T-helper 17 cell (primary cell): ENCODE measurements at places on chromosomes 2 and 18.

GRCh38 chr2:166042768-166043390 lies 84.9 kb downstream of the SCN1A start:
- H3K36me3 ChIP-seq = no peaks in the 10 kb centered on the region
- no peak overlapping the region for H3K4me3 ChIP-seq
- H3K27ac ChIP-seq = no peak overlapping the region
- peaks cover 18% of the 10 kb centered on the region for H3K27me3 ChIP-seq
- no peak for DNase-seq

DNA sequence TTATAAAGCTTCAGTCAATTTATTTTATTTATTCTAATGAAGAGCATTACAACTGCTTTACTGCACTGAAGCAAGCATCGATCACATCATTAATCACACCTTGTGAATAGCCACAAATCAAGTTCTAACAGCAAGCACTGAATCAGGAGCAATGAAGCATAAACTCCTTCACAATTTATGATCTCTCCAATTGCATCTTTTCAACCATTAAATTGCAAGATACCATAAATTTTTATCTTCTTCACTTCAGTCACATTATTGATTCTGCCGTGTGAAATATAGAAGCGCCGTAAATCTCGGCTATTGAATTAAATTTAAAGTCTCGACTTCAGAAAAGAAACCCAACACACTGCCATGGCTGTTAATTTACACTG lies 298.7 kb downstream of the CDCA7 start:
- H3K27me3 ChIP-seq = peaks cover 33% of the 10 kb centered on the region
- no peak overlapping the region for H3K4me3 ChIP-seq
- H3K4me1 ChIP-seq = no peaks in the 10 kb centered on the region
- H3K27ac ChIP-seq = no peak overlapping the region
- DNase-seq = no peak
- no peaks in the 10 kb centered on the region for H3K36me3 ChIP-seq

DNA sequence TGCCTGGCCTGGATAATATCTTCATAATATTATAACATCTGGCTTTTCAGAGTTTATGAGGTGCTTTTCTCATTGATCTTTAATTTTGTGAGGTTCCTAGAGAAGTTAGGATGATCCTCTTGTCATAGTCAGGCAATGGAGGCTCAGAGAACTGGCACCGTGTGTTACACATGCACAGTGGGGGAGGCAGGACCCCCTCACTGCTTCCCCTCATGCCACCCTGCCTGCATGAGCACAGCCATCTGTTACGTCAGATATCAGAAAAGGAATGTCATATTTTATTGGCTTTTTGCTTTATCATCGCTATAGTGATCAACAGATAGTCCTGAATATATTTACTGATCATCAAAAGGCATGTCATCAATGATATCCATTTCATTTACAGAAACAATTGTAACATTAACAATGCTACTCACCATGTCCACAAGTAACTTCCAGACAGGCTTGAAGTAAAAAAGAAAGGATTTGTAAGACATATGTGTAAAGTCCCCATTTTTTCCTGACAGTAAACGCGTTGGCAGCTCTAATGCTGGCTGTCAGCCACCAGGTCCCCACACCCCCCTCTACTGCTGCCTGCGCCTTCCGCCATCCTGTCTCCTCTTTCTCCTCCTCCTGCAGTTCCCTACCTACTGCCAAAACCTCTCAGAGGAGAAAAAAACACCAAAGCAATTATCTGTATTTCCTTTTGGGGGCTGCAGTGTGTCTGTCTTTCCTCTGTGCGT lies 18.8 kb downstream of the ENOSF1 start:
- peaks cover 3% of the 10 kb centered on the region for H3K4me1 ChIP-seq
- H3K4me3 ChIP-seq = no peak overlapping the region
- peak overlapping the region; percentile 73 for H3K27ac ChIP-seq
- DNase-seq = no peak

DNA sequence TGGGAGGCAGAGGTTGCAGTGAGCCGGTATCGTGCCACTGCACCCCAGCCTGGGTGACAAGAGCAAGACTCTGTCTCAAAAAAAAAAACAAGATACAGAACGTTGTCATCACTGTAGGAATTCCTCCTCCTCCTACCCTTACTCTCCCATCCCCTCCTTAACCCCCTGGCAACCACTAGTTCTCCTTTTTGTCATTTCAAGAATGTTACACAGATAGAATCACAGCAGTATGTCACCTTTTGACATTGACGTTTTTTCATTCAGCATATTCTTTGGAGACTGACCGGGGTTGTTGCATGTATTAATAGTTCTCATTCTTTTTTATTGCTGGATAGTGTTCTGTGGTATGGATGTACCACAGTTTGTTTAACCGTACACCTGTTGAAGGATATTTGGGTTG lies 32.4 kb downstream of the TTLL4 start:
- H3K27me3 ChIP-seq = no peaks in the 10 kb centered on the region
- no peak overlapping the region for H3K27ac ChIP-seq
- no peak overlapping the region for H3K4me3 ChIP-seq
- H3K36me3 ChIP-seq = peaks cover 17% of the 10 kb centered on the region
- H3K4me1 ChIP-seq = no peaks in the 10 kb centered on the region
- DNase-seq = no peak

GRCh38 chr2:23636426-23636825 lies 251.4 kb downstream of the KLHL29 start:
- no peak overlapping the region for H3K4me3 ChIP-seq
- DNase-seq = no peak
- H3K27me3 ChIP-seq = no peaks in the 10 kb centered on the region
- H3K36me3 ChIP-seq = no peaks in the 10 kb centered on the region

GRCh38 chr2:69033461-69034095 lies 20.6 kb downstream of the ANTXR1 start:
- H3K36me3 ChIP-seq = no peaks in the 10 kb centered on the region
- no peak overlapping the region for H3K27ac ChIP-seq
- DNase-seq = no peak
- H3K27me3 ChIP-seq = peaks cover 57% of the 10 kb centered on the region
- H3K4me3 ChIP-seq = no peak overlapping the region

DNA sequence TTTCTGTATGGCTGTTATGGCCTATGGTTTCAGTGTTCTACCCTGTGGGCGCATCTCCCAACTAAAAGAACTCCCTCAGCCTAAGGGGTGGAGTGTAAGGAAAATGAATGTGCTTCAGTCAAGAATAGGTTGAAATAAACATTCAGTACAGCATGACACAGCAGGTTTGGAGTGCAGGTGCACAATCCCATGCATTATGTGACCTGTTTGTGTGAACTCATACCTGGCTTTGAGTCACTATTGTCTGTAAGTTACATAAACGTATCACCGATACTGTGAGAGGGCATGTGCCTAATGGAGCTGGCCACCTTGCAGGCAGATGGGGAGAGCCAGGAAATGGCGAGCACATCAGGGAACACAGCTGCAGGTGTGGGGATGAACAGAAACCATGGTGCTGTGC lies 216.0 kb downstream of the DSEL start:
- no peak overlapping the region for H3K27ac ChIP-seq
- peaks cover 2% of the 10 kb centered on the region for H3K4me1 ChIP-seq
- DNase-seq = peak; percentile 8
- no peaks in the 10 kb centered on the region for H3K27me3 ChIP-seq
- no peaks in the 10 kb centered on the region for H3K36me3 ChIP-seq
- no peak overlapping the region for H3K4me3 ChIP-seq

GRCh38 chr2:227515742-227516141 lies 43.8 kb downstream of the AGFG1 start:
- H3K27ac ChIP-seq = peak overlapping the region; percentile 76
- H3K4me1 ChIP-seq = peaks cover 48% of the 10 kb centered on the region
- peaks cover 5% of the 10 kb centered on the region for H3K36me3 ChIP-seq
- H3K27me3 ChIP-seq = no peaks in the 10 kb centered on the region

DNA sequence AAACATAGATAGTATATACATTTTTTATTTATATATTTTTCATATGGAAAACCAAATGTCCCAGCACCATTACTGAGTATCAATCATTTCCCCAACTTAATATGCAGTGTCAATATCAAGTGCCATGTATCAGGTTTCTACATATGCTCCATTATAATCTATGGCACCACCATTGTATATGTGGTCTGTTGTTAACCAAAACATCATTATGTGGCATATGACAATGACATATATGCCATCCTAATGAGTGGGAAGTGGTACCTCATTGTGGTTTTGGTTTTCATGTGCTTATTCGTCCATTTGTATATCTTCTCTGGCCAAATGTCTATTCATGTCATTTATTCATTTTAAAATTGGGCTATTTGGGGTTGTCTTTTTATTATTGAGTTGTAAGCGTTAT lies 9.2 kb downstream of the PTPN18 start:
- peaks cover 3% of the 10 kb centered on the region for H3K4me1 ChIP-seq
- H3K4me3 ChIP-seq = no peak overlapping the region
- no peak for DNase-seq
- H3K36me3 ChIP-seq = no peaks in the 10 kb centered on the region
